ENCODE measurements at places on chromosomes 4 and X.

DNA sequence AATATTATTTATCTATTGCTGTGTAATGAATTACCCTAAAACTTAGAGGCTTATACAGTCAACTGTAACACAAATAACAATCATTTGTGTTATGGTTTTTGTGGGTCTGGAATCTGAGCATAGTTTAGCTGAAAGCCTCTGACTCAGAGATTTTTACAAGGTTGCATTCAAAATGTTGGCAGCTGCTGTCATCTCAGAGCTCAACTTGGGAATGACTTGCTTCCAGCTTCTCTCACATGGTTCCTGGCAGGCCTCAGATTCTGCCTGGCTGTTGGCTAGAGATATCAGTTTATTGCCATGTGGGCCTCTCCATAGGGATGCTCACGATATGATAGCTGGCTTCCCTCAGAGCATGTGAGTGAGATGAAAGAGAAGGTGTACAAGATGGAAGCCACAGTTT lies 70.2 kb upstream of the BRWD3 start:
- no peak for DNase-seq

- DNase-seq: peak; percentile 96
Measured at GRCh38 chr4:8393593-8394038, 46.9 kb downstream of the ACOX3 start.

DNA sequence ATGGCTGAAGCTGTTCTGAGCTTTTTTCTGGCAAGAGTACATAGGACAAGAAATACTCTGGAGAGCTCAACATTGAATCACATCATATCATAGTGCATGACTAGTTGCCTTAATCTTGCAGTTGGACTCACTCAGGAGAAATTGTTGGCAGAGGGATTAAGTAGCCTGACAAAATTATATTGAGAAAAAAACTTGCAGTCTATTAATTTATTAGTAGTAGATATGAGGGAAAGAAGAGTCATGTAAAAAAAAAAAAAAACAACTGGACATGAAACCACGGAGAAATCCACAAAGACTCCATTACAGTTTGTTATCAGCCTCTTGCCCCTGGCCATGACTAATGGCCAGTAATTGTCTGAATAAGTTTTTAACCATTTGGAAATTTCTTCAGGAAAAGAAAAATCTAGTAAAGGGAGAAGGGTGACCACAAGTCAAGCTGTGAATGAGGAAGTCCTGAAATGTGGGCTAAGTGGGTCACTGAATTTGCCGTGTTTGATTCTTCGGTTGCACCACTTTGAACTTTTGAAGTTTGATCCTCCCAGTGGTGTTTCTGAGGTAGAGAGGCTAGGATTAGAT lies 45.6 kb downstream of the FHL1 start:
- no peak for DNase-seq

DNA sequence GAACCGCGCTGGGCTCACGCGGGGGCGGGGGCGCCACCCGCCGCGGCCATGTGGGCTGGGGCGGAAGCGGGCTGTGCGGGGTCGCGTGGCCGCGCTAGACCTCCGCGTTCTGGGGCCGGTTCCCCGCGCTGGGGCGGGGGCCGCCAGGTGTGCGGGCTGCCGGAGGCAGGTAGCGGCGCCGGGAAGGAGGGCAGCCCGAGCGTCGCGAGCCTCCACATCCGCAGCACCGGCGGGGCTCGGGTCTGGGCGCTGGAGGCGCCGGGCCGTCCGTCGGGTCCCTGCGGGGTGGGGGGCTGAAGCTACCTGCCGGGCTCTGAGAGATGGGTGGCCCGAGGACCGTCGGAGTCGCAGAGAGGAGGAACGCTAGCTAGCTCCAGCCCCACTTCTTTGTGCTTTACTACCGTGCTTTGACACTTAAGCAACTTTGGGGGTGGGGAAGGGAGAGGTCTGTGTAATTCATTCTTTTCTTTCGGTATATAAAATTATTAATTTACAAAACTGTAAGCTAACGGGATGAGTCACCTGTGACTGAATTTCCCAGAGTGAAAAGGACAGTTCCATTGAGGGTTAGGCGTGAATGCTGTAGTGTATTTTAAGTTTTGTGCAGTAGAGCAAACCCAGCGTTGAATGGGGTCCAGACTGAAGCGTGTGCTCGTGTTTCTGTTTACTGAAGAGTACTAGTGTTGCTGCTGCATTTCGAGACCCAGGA lies 689 bp downstream of the METAP1 start:
- no peak for DNase-seq

DNA sequence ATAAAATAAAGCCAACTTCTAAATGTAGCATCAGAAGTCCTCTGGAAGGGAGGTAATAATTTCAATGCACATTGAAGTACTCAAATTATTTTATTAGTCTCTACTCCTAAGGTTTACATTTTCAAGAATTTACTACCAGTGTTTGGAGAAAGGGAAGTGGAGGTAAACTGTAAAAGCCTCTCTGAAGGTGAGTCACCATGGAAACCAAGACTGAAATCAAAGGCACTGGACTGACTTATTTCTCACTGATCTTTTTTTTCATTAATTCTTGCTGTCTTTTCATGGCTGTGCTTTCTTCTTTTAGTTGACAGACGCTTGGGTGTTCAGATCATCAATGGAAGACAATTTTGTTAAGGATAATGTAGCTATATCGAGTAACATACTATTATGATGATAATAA lies 9.7 kb downstream of the SLC39A8 start:
- no peak for DNase-seq

GRCh38 chr4:42083816-42084215 lies 68.6 kb downstream of the BEND4 start:
- no peak for DNase-seq

All from epithelial cell of proximal tubule (primary cell).